ENCODE measurements at places on chromosomes 3 and 15. TPM values are rescaled to one million over a fixed set of nuclear protein-coding genes. Genes with fewer than 3 reads are reported as not detected.

Gene TMEM39A
- polyA plus RNA-seq, result 49.1 TPM

Gene THAP10
- 10.9 TPM for polyA plus RNA-seq

Gene HYPK
- 10.8 TPM for polyA plus RNA-seq

DNA sequence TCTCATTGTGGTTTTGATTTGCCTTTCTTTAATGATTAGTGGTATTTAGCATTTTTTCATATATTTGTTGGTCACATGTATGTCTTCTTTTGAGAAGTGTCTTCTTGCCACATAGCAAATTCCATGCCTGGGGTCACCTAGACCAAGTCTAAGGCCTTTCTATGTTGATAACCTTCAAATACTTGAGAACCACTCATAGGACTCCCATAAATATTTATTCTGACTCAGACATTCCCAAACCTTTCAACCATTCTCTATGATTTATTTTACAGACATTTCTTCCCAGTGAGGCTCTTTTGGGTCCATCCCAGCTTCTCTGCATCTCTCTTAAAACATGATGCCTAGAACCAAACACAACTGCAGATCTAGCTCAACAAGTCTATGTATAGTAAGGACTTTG is 69.2 kb downstream of the ATP8B4 start:
- DNase-seq, result no peak

GRCh38 chr3:49428752-49429080 is 408 bp downstream of the NICN1 start:
- no peak for DNase-seq

DNA sequence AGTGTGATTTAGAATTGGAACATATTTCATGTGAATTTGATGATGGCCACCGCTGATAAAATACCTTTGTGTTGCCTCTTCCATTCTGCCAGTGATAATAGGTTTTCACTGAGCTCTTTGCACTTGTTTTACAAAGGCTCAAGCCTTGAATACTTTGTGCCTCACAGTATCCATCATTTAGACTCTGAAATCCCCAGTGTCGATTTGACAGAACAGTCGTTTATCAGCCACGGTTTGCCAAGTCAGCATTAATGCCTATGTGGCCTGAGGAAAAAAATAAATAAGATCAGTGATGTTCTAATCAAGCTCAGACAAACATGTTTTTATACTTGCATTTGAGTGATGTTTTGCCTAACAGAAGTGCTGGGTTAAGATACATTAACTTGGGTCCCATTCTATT is 399.1 kb downstream of the RBMS3 start:
- DNase-seq, result no peak

DNA sequence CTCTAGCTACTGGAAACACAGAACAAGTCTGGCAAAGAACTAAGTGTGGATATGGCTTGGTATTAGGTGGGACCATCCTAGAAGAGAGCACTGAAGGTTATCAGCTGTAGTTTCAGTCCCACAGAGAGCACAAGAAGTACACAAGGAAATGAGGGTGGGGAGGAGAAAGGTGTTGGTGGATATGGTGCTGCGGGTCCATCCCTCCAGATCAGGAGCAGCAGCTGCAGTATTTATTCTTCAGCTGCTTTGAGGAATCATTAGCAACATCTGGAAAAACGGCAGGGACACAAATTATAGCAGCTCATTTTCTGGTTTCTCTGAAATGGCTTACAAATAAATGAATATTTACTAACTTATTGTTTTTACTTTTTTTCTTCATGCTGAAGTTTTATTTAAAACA is 29.0 kb downstream of the CD80 start:
- no peak for DNase-seq

- DNase-seq, result no peak
Observed at GRCh38 chr3:137041686-137042085, 83.9 kb downstream of the IL20RB start.

Data from right renal pelvis (tissue), 4 donors.